ENCODE measurements at places on chromosomes 5 and 9.

DNA sequence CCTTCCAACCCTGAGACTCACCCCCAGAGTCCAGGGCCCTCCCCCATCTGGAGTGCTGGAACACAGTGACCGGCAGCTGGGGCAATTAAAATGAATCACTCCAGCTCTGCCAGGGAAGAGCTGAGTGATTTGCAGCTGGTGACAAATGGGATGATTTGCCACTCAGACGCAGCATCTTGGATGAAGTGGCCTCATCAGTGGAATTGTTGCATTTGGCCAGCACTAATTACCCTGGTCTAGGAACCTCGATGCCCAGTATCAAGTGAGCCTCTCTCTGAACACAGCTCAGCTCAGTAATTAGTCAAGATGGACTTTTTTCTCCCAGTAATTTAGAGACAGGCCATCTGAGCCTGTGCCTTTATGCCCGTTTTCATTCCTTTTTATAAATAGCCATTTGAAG is 259.5 kb downstream of the GRIA1 start:
- DNase-seq: no peak

DNA sequence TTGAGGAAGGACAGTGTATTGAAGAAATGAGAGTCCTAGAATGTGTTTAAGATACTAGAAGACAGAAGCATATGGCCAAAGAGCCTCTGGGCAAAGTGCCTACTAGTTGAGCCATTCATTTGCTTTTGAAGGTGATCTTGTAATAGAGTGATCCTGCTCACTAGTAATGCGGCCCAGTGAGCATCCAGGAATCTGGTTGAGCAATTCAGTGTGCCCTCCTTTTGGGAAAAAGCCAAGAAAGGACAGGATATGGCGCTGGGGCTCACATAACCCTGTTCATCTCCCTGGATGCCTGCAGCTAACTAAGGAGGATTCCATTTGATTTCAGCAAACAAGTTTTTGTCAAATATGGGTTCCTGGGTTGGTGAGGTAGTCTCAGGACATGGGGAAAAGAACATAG is 16.3 kb downstream of the ADAM19 start:
- DNase-seq: no peak

GRCh38 chr9:92043002-92043401 is 72.2 kb downstream of the SPTLC1 start:
- no peak for DNase-seq

- no peak for DNase-seq
Measured at GRCh38 chr9:82532504-82533180, 530.3 kb downstream of the RASEF start.

- DNase-seq: no peak
Measured at GRCh38 chr9:135787776-135788575, 86.0 kb downstream of the KCNT1 start.

- DNase-seq: no peak
Measured at GRCh38 chr5:157603333-157604190, 28.0 kb upstream of the ADAM19 start.

DNA sequence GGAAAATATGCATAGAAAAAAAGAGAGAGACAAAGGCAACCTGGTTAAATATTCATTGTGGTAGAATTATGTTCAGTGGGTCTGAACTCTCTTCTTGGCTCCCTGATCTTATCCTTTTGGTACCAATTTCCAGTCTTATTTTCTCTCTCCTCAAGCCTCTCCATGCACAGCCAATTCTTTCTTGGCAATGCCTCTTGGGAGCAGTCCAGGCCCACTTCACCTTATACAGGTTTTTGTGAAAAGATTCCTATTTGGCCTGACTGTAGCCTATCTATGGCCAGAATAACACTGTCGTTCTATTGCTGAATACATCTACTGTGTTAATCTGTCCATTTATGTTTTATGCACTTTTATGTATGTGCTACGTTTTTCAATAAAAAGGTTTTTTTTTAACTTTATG is 2.7 kb downstream of the ELOVL7 start:
- no peak for DNase-seq

DNA sequence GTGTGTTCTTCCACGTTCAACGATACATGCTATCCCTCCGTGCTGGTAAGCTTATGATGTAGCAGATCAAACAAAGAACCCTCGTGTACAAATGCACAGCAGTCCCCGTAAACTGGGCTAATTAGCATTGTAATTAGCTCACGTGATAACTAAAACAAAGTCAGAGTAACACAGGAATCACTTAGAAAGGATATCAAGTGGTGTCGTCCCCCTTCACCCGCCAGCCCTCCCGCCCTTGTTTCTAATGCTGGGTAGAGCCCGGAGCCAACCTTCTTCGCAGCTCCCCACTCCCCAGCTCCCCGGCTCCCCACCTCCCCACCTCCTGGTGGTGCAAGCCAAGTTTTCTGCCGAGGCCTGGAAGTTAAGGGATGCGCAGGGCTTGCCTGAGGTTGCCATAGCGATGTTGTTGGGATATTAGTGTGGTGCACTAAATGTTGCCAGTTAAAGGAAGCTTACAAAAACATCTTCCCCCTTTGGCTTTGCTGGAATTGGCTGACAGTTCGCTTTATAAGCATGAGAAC is 357.9 kb upstream of the CCNH start:
- peak; percentile 76 for DNase-seq

DNA sequence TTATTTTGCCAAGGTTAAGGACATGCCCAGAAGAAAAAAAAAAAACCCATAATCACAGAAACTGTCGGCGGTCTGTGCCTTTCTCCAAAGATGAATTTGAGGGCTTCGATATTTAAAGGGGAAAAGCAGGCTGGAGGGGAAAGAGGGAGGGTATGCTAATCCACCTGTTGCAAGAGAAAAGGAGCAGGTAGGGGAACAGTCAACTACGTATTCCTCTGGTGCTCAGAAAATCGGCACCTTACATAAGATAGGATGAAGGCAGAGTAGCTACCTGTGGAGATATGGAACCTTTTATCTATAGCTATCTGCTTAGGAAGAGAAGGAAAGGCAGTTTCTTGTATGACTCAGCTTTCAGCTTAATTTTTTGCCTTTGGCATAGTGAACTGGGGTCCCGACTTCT is 77.7 kb downstream of the PTCD2 start:
- DNase-seq: no peak

DNA sequence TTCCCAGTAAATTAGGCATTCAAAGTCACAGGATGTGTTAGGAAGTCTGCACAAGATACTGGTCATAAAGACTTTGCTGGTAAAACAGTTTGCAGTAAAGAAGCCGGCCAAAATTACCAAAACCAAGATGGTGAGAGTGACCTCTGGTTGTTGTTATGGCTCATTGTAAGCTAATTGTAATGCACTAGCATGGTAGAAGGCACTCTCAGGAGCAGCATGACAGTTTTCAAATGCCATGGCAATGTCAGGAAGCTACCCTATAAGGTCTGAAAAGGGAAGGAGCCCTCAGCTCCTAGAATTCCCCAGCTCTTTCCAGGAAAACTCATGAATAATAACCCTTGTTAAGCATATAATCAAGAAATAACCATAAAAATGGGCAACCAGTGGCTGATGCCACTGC is 64.3 kb upstream of the TNC start:
- no peak for DNase-seq

GRCh38 chr5:72407541-72407940 is 87.4 kb downstream of the PTCD2 start:
- no peak for DNase-seq

- no peak for DNase-seq
Measured at GRCh38 chr5:31698673-31699072, 59.7 kb downstream of the PDZD2 start.

DNA sequence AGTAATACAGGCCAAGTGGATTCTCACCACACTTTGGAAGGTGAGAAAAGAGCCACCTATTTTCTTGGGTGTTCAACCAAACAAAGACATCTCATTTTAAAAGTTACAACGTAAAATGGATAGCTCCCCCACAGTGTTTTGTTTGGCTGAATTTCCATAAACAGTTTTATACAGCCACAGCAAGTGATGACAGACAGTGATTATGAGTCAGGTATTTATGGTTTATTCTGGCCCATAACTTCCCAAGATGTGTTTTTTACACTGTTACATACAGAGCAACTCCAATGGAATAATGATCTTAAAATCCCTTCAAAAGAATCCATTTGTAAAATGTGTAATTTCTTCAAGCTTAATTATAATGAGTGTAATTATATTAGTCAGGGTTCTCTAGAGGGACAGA is 421.3 kb downstream of the TLE1 start:
- no peak for DNase-seq

Data from hippocampal formation (tissue), 2 donors.